ENCODE measurements at places on chromosomes 2 and 18.
A peak's percentile ranks its signal among the peaks of the same experiment; 100 is the strongest.

DNA sequence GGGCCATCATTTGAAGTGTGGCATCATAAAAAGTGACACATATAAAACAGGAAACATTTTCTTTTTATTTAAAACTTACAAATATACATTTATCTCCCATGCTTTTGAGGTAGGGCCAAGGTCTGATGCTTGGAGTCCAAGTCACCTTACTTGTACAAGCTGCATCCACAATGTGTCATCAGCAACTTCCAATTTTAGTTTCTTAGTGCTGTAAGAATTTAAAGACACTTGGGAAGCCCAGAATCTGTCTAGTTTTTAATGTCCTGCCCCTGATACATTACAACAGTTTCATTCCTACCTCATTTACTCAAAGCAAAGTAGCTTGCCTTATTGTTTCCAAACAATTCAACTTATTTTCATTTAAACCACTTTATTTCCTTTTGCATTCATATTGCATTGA is 297.7 kb downstream of the MTX2 start:
- H3K4me3 ChIP-seq: no peak overlapping the region
- H3K27ac ChIP-seq: no peak overlapping the region
- H3K36me3 ChIP-seq: no peaks in the 10 kb centered on the region

- no peak overlapping the region for H3K4me3 ChIP-seq
- H3K27ac ChIP-seq: no peak overlapping the region
- no peaks in the 10 kb centered on the region for H3K36me3 ChIP-seq
- H3K4me1 ChIP-seq: no peaks in the 10 kb centered on the region
These were observed 270.4 kb downstream of the ARHGAP15 start for GRCh38 chr2:143399631-143400069.

GRCh38 chr2:237661799-237662328 is 34.5 kb downstream of the LRRFIP1 start:
- no peak for DNase-seq
- no peaks in the 10 kb centered on the region for H3K36me3 ChIP-seq
- H3K4me3 ChIP-seq: no peak overlapping the region
- peaks cover 27% of the 10 kb centered on the region for H3K4me1 ChIP-seq
- peak overlapping the region; percentile 64 for H3K27ac ChIP-seq
- no peaks in the 10 kb centered on the region for H3K27me3 ChIP-seq

DNA sequence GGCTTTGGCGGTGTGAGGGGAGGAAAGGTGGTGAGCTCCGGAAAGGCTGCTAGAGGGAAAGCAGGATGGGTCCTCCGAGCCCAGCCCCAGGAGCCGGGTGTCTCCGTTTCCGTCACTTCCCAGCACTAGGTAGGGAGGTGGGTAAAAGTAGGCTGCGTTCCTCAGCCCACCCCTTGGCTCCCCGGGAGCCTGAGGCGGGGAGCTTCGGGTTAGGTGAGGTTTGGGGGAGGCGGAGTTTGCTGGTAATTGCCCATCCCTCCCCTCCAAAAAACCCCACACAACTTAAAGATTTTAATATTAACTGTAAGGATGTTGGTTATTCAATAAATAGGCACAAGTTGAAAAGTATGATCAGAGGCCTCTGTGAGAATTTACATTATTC is 552 bp upstream of the ATF2 start:
- H3K4me3 ChIP-seq: peak overlapping the region; percentile 65
- no peaks in the 10 kb centered on the region for H3K27me3 ChIP-seq
- peak overlapping the region; percentile 94 for H3K27ac ChIP-seq
- peaks cover 21% of the 10 kb centered on the region for H3K4me1 ChIP-seq
- no peak for DNase-seq

DNA sequence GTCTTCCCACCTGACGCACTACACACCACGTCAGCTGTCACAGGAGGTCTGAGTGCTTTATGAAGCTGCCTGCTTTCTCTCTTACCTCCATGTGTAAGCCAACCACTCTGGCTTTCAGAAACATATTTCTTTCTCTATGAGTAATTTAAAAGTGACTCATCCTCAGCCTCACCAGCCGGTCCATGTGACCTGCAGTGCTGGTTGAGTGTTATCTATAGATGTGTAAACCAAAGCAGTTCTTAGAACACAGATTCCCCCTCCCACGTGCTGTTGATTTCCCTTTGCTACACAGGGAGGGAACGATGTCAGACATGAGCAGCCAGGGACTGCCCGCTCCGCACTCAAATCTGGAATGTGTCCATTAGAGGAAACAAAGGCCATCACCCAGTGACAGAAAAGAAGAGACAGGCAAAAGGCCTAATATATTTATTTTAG is 157.8 kb downstream of the BCL2 start:
- peaks cover 29% of the 10 kb centered on the region for H3K4me1 ChIP-seq
- H3K4me3 ChIP-seq: no peak overlapping the region
- peak; percentile 82 for DNase-seq
- H3K27me3 ChIP-seq: no peaks in the 10 kb centered on the region
- no peaks in the 10 kb centered on the region for H3K36me3 ChIP-seq
- H3K27ac ChIP-seq: peak overlapping the region; percentile 65

GRCh38 chr2:40746191-40746590 is 294.3 kb upstream of the SLC8A1 start:
- no peaks in the 10 kb centered on the region for H3K36me3 ChIP-seq
- H3K4me1 ChIP-seq: no peaks in the 10 kb centered on the region
- H3K27me3 ChIP-seq: no peaks in the 10 kb centered on the region
- no peak for DNase-seq
- no peak overlapping the region for H3K4me3 ChIP-seq

DNA sequence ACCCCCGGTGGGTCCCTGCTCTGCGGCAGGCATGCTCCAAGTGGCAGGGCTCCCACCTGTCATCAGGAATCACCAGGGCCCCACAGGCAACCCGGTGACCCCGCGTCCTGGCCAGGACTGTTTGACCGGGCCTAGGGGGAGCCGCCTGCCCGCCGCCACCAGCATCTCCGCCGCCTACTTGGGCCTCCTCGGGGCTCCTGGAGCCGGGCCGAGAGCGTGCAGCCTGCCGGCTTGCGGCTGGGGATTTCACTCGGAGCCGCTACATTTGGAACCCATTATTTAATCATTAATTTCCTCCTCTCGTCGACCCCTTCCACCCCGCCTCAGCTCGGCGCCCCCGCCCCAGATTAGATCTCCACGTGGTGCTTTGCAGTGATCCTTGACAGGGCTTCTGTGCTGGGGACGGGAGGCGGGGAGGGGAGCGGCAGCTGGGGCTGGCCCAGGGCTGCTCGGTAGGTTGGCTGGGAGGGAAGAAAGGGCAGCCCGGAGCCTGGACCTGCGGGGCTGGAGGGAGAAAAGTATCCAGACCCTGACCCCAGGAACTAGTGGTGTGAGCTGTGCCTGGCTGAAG is 295.4 kb downstream of the CYP26B1 start:
- H3K4me3 ChIP-seq: no peak overlapping the region
- H3K4me1 ChIP-seq: peaks cover 4% of the 10 kb centered on the region
- no peaks in the 10 kb centered on the region for H3K36me3 ChIP-seq
- no peak for DNase-seq
- peaks cover 21% of the 10 kb centered on the region for H3K27me3 ChIP-seq

DNA sequence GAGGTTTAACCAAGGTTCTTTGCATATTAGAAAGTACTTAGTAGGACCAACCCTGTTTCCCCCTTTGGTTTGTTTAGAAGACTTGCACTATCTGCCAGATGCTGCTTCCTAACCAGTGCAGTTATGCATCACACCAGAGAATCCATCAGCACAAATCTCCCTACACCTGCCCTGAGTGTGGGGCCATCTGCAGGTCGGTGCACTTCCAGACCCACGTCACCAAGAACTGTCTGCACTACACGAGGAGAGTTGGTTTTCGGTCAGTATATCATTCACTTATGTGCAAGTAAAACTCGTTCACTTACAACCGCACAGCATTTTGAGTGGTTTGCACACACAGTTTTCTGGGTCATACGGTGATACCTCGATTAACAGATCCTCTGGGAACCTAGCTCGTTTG is 69.7 kb downstream of the ZNF532 start:
- H3K4me3 ChIP-seq: no peak overlapping the region
- no peak for DNase-seq
- H3K4me1 ChIP-seq: peaks cover 22% of the 10 kb centered on the region
- H3K27me3 ChIP-seq: no peaks in the 10 kb centered on the region

DNA sequence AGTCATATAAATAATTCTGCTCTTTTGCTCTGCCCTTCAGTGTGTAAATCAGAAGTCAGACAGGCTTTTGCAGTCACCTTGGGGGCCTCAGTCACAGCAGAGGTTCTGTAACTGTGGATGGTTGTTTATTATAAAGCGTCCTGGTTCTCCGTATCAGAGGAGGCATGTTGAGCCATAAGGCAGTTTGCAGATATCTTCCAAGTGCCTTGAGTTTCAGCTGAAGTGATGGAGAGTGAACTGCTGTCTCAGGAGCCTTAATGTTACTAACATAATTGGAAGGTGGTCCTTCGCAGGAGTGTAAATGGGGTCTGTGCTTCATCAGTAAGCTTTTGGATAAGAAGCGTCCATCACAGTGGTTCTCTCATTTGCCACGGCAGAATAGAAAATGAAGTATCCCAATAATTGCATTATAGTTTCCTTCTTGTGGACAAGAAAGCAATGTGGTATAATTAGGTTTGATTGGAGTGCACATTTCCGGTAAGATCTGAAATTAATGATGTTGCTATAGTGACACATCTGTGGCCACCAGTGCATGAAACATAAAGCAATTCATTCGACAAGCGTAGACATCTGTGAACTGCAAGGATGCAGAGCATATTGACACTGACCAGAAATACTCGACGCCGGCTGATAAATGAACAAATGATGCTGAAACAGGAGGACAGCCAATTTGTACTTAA is 112.5 kb upstream of the NFATC1 start:
- no peak overlapping the region for H3K4me3 ChIP-seq
- no peaks in the 10 kb centered on the region for H3K27me3 ChIP-seq
- H3K27ac ChIP-seq: no peak overlapping the region
- peak; percentile 42 for DNase-seq
- no peaks in the 10 kb centered on the region for H3K4me1 ChIP-seq

- peaks cover 42% of the 10 kb centered on the region for H3K4me1 ChIP-seq
- H3K27me3 ChIP-seq: no peaks in the 10 kb centered on the region
- no peaks in the 10 kb centered on the region for H3K36me3 ChIP-seq
These were observed 18.0 kb downstream of the CYP27A1 start for GRCh38 chr2:218799990-218800389.

DNA sequence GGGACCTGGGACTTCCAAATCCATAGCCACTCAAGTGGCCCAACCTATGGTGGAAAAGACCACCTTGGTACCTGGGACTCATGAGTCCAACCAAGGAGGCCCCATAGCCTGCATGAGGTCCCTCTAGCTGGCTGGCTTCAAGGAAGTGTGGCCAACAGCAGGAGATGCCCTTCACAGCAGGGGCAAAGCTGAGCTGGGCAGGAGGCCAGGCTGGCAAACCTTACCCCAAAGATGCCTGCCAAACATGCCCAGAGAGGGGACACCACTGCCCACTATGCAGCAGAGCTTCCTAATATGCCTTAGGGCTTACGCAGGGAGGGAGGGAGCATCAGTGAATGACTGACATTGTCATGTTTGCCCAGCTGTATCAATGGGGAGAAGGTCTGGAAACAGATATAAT is 188.0 kb upstream of the GLI2 start:
- no peaks in the 10 kb centered on the region for H3K36me3 ChIP-seq
- H3K27ac ChIP-seq: no peak overlapping the region
- H3K27me3 ChIP-seq: no peaks in the 10 kb centered on the region
- H3K4me1 ChIP-seq: peaks cover 19% of the 10 kb centered on the region

DNA sequence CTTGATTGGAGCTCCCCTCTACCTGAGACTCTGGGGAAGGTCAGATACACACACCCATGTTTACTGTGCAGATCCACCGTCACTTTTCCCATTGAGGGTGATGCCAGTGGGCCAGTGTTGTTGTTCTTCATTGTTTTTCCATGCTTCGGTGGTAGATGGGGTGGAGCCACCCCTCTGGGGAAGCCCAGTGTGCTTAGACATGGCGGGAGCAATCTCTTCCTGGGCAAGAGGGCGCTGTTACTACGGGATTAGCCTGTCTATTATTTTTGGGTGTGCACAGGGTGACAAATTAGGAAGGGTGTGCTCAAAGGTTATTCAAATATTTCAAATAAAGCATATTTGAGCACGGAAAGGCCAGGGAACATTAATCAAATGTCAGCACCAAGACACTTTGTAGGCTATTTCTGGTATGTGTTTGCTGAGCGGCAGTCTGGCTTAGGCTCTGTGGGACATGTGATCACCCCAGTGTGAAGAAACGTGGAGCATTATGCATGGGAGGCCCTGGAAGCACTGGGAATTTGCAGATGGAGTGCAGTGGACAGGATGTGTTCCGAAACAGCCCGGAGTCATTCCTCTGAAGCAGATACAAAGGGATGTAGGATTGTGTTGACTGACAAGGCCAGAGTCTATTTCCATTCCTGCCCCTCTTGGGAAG is 34.8 kb upstream of the SMIM21 start:
- no peaks in the 10 kb centered on the region for H3K27me3 ChIP-seq
- no peak for DNase-seq
- H3K4me3 ChIP-seq: no peak overlapping the region
- no peak overlapping the region for H3K27ac ChIP-seq
- no peaks in the 10 kb centered on the region for H3K4me1 ChIP-seq
- H3K36me3 ChIP-seq: no peaks in the 10 kb centered on the region

DNA sequence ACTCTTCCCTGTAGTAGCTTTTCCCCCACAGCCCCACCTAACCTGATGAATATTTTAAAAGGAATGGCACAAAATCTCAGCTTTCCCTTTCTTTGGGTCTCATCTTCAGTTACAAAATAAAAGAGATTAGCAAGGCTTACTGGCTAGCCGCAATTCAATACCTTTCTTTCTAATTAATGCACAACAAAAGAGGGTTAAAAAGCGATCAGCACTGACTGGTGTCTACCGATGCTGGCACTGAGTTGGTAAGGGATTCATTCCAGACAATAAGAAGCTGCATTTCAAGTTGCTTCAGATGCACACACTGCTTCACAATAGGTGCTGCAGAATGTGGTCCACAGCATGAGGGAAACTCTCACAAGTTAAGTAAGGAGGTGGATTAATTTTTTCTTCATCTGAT is 41.9 kb downstream of the HDHD2 start:
- H3K36me3 ChIP-seq: peaks cover 91% of the 10 kb centered on the region
- H3K27me3 ChIP-seq: no peaks in the 10 kb centered on the region
- no peaks in the 10 kb centered on the region for H3K4me1 ChIP-seq
- H3K27ac ChIP-seq: no peak overlapping the region
- DNase-seq: no peak
- no peak overlapping the region for H3K4me3 ChIP-seq

GRCh38 chr2:217905896-217906295 is 96.9 kb downstream of the TNS1 start:
- DNase-seq: no peak
- peak overlapping the region; percentile 92 for H3K27ac ChIP-seq
- H3K36me3 ChIP-seq: peaks cover 10% of the 10 kb centered on the region
- peaks cover 100% of the 10 kb centered on the region for H3K4me1 ChIP-seq
